ENCODE measurements at places on chromosomes 7 and 10. TPM values are rescaled to one million over a fixed set of nuclear protein-coding genes. Genes with fewer than 3 reads are reported as not detected.

Gene IKZF1
- 61.9 TPM for total RNA-seq

Gene ZNF488
- total RNA-seq, result 0.38 TPM

Gene CLEC5A
- 7.5 TPM for total RNA-seq

Gene PMS2
- 10.1 TPM for total RNA-seq

Gene HDAC9
- total RNA-seq, result 14.3 TPM

Gene ASB10
- total RNA-seq, result not detected

DNA sequence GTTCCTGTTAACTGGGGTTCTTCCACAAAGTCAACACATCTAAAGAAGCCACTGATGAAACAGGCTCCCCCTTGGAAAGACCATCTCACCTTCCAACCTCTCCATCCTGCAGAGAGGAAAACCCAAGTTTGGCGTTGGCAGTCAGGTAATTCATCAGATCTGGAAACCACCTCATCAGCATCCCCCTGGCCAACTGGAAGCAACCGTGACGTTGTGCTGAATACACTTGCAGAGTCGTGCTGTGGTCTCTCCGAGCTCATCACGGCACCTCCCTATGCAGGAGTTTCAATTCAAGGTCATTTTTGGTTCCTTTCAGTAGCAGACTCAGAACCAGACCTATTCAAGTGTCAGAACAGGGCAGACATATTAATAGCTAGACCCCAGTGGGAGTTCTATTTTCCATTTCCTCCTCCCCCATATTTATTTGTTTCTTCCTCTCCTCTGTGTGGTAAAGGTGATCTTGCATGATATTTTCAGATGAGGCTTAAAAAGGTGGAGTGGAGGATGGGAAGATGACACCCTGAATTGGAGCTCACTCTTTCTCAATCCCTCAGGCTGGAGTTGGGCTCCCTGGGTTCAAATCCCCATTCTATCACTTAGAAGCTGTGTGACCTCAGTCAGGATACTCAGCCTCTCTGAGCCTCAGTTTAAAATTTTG lies 149.1 kb upstream of the ADO start:
- DNase-seq, result no peak
- H3K4me3 ChIP-seq, result no peak overlapping the region
- H3K27me3 ChIP-seq, result no peaks in the 10 kb centered on the region
- no peaks in the 10 kb centered on the region for H3K36me3 ChIP-seq
- H3K4me1 ChIP-seq, result no peaks in the 10 kb centered on the region
- no peak overlapping the region for H3K27ac ChIP-seq

- no peak for DNase-seq
- H3K4me1 ChIP-seq, result peaks cover 44% of the 10 kb centered on the region
- no peak overlapping the region for H3K4me3 ChIP-seq
- H3K36me3 ChIP-seq, result no peaks in the 10 kb centered on the region
These were observed 35.0 kb downstream of the ENTPD1 start for GRCh38 chr10:95790982-95791381.

DNA sequence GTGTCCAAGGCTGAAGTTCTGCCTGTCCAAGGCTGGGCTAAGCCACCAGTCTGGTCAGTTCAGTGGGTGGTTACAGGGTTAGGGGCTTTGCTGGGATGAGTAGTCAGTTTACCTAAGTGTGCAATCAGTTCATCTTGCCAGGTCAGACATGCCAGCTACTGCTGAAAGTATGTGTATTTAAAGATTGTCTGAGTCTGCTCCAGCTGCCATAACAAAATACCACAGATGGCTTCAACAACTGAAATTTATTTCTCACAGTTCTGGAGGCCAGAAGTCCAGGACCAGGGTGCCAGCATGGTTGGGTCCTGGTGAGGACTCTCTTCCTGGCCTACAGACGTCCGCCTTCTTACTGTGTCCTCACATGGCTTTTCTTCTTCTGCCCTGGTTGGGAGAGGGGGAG lies 52.4 kb upstream of the TNS3 start:
- no peaks in the 10 kb centered on the region for H3K27me3 ChIP-seq
- DNase-seq, result no peak
- H3K4me3 ChIP-seq, result no peak overlapping the region

GRCh38 chr10:100168313-100168643 lies 17.6 kb downstream of the ERLIN1 start:
- DNase-seq, result no peak
- H3K27ac ChIP-seq, result peak overlapping the region; percentile 61
- no peak overlapping the region for H3K4me3 ChIP-seq
- H3K27me3 ChIP-seq, result no peaks in the 10 kb centered on the region
- peaks cover 11% of the 10 kb centered on the region for H3K4me1 ChIP-seq

GRCh38 chr10:33306701-33307519 lies 27.6 kb downstream of the NRP1 start:
- H3K27ac ChIP-seq, result no peak overlapping the region
- H3K4me1 ChIP-seq, result peaks cover 22% of the 10 kb centered on the region
- no peak overlapping the region for H3K4me3 ChIP-seq
- no peaks in the 10 kb centered on the region for H3K27me3 ChIP-seq
- no peak for DNase-seq

DNA sequence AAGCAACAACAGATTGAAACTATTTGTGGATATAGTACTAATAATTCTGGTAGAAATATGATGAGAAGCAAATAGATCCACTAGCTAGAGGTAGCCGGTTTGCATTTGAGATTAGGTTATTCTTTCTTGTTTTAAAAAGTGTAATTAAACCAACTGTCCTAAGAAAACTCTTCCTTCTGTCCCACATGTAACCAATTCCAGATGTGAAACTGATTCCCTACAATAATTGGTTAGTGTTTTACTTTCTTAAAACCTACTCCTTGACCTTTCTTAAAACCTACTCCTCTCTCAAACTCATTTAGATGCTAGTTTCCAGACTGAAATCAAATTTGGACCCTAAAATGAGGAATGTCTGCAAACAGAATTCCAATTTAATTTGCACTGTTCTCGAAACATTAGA lies 521.5 kb downstream of the SUGCT start:
- no peaks in the 10 kb centered on the region for H3K27me3 ChIP-seq

DNA sequence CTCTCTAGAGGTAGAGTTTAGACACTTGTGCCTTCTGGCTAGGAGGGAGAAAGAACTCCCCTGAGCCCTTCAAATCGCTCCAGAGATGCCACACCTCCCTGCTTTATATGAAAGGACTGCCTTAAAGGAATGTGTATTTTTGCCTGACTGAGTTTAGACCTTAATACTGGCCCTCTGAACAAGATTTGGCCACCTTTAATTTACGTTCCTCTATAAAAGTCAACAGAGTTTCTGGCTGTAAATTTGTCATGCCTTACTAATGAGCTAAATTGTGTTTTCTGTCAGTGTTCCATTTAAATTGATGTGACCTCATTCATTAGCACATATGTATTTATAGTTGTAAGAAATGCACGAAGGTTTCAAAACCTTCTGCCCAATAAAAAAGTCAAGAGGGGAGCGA lies 48.0 kb downstream of the SEMA3C start:
- no peaks in the 10 kb centered on the region for H3K4me1 ChIP-seq
- H3K36me3 ChIP-seq, result no peaks in the 10 kb centered on the region
- no peak overlapping the region for H3K4me3 ChIP-seq
- H3K27ac ChIP-seq, result no peak overlapping the region
- no peaks in the 10 kb centered on the region for H3K27me3 ChIP-seq
- DNase-seq, result no peak

- no peaks in the 10 kb centered on the region for H3K36me3 ChIP-seq
- H3K4me3 ChIP-seq, result no peak overlapping the region
- no peak overlapping the region for H3K27ac ChIP-seq
- H3K27me3 ChIP-seq, result no peaks in the 10 kb centered on the region
- no peaks in the 10 kb centered on the region for H3K4me1 ChIP-seq
These were observed 312.6 kb upstream of the BMPER start for GRCh38 chr7:33592718-33593117.

Measured in lower lobe of right lung (tissue), 2 donors.